NCI-H774 (cell line): ENCODE measurements at places on chromosomes 6 and 20.

GRCh38 chr6:152723398-152723797 lies 25.7 kb downstream of the MYCT1 start:
- no peak for DNase-seq

- no peak for DNase-seq
These were observed 15.2 kb downstream of the DSE start for GRCh38 chr6:116385921-116386320.

DNA sequence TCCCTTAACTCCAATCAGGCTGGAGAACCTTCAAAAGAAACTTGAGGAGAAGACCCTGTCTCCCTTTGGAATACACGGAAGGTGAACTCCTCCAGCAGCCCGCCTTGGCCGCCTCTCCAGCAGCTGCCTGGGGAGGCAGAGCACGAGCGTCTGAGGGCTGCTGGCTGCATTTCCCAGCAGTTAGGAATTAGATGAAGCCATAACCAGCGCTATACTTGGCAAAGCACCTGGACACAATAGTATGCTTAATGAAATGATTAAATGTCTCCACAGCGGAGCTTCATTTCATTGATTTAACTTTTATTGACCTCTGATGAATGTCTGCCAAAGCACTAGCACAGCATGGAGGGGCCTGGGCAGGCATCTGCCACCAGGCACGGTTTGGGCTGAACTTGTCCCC lies 73.5 kb downstream of the TMEM242 start:
- no peak for DNase-seq

- peak; percentile 33 for DNase-seq
These were observed 1.3 kb upstream of the NDUFAF4 start for GRCh38 chr6:96899019-96899418.

DNA sequence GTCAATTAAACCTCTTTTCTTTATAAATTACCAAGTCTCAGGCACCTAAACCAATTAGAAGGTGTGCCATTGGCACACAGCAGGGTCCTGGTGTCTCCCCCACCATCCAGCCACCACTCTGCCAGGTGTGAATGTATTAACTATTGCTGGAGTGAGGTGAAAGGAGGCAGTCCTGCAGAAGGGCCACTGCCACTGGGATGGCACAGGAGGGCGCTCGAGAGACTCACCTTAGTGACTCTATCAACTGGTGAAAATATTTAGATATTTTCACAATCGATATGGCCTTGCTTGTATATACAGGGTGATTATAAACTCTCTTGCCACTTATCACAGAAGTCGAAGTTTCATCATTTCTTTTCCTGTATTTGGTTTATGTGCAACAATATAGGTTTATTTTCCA lies 145.6 kb upstream of the ESR1 start:
- no peak for DNase-seq

DNA sequence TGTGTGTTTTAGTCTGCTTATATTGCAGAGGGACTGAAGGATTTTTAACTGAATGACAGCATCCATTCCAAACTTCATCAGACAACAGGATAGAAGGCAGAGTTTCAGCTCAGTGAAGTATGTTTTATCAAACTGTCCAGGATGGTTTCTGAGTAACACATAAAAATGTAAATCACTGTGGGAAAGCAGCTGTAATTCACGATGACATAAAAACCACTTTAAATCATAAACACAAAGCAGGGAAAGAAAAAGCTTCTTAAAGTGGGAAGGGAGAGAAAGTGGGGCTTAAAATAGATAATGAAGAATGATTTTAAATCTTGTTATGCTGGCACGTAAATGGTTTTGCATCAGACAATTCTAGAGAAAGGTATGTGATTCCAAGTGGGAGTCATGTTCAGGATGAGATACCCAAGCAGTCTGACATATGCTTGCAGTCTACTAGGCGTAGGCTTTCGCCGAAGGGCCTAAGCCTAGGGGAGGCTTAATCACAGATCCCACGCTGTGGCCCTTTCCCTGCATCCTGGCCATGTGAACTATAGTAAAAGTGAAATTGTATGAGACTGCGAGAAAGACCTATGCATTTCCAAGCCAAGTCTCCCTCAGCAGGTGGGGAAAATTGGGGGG lies 610.6 kb downstream of the PRKN start:
- DNase-seq = no peak

- no peak for DNase-seq
These were observed 186.7 kb downstream of the BTBD9 start for GRCh38 chr6:38452816-38453660.

GRCh38 chr20:20370094-20370575 lies 2.2 kb downstream of the INSM1 start:
- no peak for DNase-seq

DNA sequence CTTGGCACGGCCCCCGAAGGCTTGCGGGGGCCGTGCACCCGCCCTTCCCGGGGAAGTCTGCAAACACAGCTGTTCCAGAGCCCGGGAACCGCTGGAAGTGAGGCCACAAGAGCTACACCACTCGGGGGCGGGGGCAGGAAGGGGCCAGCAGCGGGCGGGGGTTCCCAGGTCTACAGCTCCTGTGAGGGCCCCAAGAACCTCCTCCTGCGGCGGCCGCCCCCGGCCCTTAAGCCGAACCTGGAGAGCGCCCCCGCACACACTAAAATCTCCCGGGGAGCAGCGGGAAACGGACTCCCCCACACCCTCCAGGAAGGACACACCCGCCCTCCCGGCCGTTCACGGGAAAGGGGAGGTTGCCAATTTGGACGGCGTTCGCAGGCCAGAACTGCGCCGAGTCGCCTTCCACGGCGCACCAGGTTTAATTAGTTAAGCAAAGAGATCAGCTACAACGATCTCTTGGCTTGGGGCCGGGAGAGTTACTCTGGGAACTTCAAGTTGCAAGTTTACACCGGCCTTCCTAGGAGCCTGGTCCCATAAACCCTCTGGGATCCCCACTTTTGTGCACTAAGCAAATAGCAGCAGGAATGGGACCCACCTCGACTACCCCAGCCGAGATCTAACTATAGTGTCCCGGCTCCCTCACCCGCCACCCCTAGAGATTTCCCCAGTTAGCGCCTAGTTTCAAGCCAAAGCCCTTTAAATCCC lies 1.7 kb downstream of the JAG1 start:
- no peak for DNase-seq

DNA sequence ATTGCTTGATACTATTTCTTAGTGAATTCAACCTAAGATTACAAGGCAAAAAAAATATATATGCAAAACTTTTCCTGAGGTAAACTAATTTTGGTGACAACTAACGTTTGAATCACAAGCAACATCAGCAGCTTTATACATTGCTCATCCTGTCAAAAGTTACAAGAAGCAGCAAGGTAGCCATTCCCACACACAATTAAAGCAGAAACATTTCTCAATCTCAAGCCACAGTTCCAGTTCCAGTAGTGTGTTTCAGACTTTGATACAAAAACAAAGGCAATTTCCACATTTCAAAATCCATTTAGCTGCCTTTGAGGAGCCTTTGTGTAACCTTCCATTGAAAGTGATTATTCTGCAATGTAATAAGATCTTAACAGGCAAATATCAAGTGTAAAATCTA lies 191.0 kb downstream of the WDR27 start:
- no peak for DNase-seq

DNA sequence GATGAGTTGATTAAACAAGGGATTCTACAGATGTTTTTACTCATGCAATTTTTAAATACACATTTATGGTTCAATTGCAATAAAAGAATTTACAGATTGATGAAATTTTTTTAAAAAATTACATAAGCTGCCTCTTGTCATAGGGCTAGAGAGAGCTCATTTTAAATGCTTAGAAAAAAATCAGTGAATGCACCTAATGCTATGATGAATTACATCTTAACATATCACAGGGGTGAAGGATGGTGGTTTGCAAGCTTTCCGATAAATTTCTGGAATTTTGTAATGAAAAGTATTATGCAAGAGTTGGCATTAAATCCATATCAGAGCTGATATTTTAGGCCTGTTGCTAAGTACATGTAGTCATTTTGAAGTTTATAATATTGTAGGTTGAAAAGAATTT lies 29.6 kb downstream of the DSE start:
- no peak for DNase-seq

DNA sequence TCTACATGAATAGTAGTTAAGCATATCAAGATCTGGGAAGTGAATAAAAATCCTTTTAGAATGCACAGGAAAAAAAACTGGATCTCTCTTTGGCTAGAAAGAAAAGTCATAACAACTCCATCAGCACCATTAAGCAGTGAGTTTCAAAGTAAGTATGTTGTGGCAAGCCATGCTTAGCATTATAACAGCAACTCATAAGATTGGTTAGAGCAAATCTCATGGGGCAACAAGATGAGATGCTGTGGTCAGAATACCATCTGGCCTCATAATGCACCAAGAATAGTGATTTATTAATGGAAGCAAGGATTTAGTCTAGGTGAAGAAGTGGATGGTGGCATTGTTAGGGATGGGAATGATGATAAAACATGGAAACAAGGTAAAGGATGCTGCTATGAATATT lies 159.4 kb downstream of the PHF3 start:
- DNase-seq = no peak

- no peak for DNase-seq
These were observed 138.8 kb upstream of the LAMA2 start for GRCh38 chr6:128743974-128744765.

- DNase-seq = no peak
These were observed 49.2 kb upstream of the MLN start for GRCh38 chr6:33853026-33853425.

- no peak for DNase-seq
These were observed 7.3 kb downstream of the ZKSCAN3 start for GRCh38 chr6:28357036-28357435.

GRCh38 chr20:5215672-5216304 lies 89.0 kb downstream of the CDS2 start:
- no peak for DNase-seq

GRCh38 chr6:166019214-166019613 lies 148.4 kb downstream of the TBXT start:
- no peak for DNase-seq

GRCh38 chr6:37717836-37718251 lies 20.2 kb upstream of the MDGA1 start:
- no peak for DNase-seq

- no peak for DNase-seq
These were observed 288.2 kb upstream of the MAN1A1 start for GRCh38 chr6:119637768-119638167.

DNA sequence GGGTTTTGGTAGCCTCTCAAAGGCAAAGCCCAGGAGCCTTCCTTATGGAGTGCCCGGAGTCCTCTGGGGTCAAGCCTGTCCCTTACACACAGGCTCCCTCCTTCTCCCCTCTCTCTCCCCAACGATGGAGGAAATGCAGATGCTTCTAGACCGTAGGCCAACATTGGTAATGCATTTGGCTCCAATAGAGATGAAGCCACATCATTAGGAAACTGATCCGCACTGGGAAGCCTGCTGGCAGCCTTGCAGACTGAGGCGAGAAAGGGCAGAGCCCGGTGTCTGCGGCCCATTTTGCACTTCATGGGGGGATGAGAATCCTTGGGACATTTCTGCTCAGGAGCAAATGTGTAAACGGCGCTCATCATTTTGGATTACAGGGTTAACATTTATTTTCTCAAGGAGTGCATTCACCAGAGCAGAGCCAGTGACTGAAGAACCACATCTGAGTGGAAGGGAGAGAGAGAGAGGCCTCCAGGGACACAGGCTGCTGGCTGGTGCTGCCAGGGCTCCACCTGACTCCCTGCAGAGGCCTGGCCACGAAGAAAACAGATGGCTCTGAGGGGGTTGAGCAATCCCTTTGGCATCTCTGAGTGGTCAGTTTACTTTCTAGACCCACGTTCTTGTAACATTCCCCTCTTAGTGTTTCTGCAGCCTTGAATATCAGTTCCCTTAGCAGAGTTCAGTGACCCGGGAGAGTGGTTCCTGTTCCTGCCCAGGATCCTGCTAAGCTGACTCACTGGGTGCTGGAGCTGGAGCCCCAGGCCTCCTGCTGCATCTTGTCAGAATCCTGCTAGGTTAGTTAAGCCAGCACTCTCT lies 4.4 kb upstream of the CST3 start:
- DNase-seq = no peak

- DNase-seq = no peak
These were observed 74.0 kb upstream of the PIM1 start for GRCh38 chr6:37095997-37096396.

DNA sequence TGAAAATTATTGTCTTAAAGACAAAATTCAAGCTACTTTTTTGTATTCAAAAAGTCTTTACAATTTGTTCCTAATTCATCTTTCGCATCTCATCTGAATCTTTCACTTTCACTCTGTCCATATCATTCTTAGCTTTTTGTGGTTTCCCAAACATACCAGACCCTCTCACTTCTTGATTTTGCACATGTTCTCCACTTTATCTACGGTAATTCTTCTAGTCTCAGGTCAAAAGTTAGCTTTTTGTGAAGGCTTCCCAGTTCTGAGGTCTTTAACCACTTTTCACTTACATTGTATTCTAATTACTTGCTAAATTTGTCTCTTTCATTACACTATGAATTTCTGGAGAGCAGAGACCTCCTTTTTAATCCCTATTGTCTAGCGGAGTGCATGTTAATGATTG lies 34.6 kb upstream of the EPHA7 start:
- DNase-seq = no peak

- DNase-seq = no peak
These were observed 48.5 kb downstream of the TRIM27 start for GRCh38 chr6:28875191-28875747.

DNA sequence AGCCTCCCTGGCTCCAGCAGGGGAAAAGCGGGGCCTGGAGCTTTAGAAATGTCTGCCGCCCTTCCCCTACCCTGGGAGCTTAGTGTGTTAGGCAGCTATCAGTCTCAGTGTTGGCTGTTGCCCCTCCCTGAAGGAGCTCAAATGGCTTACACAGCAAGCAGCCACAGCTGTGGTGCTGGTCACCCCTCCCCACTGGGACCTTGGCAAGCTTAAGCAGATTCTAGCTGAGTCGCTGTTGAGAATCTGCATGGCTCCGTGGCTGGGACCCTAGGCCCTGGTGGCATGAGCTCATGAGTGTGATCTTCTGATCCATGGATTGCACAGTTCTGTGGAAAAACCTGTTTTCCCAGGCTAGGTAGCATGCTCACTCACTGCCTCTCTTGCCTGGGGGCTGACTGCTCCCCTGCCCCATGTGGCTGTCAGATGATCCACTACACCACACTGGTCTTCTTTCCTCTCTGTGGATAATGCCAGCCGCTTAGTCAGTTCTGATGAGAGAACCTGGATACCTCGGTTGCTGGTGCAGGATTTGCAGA lies 714.0 kb downstream of the MAFB start:
- no peak for DNase-seq

GRCh38 chr6:170094686-170095272 lies 196.1 kb downstream of the DLL1 start:
- no peak for DNase-seq

GRCh38 chr6:41850861-41851260 lies 44.3 kb downstream of the USP49 start:
- DNase-seq = no peak

- peak; percentile 91 for DNase-seq
These were observed 334.3 kb downstream of the CDKAL1 start for GRCh38 chr6:20868397-20869096.

GRCh38 chr20:53716395-53716794 lies 122.8 kb upstream of the ZNF217 start:
- DNase-seq = no peak

DNA sequence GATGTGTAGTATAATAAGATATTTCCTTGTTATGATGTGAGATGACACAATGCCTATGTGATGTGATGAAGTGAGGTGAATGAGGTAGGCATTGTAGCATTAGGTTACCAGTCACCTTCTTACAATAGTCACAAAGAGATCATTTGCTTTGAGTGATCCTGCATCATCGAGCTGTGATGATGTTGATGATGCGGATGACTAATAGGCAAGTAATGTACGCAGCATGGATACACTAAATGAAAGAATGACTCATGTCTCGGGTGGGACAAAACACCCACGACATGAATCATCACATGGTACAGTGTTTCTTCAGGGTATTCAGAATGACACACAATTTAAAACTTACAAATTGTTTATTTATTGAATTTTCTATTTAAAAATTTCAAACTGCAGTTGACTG lies 806.3 kb upstream of the GJE1 start:
- no peak for DNase-seq
